Retinal pigment epithelial cell (primary cell): ENCODE measurements at places on chromosomes 5 and 9.
A peak's percentile ranks its signal among the peaks of the same experiment; 100 is the strongest.

DNA sequence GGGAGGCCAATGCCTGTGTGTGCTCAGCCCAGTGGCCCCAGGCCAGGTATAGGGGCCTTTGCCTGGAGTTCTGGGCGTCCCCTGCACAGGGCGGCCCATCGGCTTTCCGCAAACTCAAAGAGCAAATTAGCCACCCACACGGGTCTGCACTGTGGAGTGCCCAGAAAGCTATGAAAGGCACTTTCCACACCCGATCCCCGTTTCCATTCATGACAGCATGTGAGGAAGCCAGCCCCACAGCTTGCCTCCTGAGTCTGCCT, 5.2 kb downstream of the DBH start:
- DNase-seq, result no peak

GRCh38 chr5:169192536-169192935, 108.4 kb downstream of the SLIT3 start:
- DNase-seq, result no peak

- DNase-seq, result no peak
These were observed 1.3 kb downstream of the SCGB3A1 start for GRCh38 chr5:180589771-180590542.

GRCh38 chr9:133564451-133565116, 30.1 kb downstream of the ADAMTSL2 start:
- no peak for DNase-seq

DNA sequence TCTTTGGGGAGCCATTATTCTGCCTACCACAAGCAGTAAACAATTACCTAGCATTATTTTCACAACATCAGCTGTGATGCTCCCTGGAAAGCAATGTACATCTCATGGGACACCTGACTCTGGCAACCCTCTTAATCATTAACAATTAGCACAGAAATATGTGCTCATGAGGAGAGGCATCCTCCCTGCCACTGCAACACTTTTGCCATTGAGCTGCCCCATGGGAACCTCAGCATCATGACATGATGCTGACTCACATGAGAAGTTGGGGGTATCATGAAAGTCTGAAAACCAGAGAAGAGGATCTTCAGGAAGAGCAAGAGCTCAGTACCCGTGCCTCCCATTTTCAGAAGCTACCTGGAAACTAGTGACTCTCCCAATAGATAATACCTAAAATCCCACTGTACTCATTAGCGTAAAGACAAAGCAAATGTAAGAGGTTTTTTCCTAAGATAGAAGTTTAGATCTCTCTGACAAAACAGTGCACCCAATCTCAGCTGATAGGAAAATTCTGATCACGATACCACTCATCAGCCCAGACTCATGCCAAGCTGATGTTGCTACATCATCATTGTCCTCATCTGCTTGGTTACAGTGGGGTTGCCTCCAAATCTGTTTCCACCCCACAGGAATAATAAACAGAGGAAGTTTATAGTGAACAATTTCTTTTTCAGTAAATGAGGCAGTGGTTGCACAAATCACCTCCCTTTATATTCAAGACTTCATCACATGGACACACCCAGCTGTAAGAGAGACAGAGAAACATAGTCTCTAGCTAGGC, 244.5 kb downstream of the NR2F1-AS1 start:
- no peak for DNase-seq

DNA sequence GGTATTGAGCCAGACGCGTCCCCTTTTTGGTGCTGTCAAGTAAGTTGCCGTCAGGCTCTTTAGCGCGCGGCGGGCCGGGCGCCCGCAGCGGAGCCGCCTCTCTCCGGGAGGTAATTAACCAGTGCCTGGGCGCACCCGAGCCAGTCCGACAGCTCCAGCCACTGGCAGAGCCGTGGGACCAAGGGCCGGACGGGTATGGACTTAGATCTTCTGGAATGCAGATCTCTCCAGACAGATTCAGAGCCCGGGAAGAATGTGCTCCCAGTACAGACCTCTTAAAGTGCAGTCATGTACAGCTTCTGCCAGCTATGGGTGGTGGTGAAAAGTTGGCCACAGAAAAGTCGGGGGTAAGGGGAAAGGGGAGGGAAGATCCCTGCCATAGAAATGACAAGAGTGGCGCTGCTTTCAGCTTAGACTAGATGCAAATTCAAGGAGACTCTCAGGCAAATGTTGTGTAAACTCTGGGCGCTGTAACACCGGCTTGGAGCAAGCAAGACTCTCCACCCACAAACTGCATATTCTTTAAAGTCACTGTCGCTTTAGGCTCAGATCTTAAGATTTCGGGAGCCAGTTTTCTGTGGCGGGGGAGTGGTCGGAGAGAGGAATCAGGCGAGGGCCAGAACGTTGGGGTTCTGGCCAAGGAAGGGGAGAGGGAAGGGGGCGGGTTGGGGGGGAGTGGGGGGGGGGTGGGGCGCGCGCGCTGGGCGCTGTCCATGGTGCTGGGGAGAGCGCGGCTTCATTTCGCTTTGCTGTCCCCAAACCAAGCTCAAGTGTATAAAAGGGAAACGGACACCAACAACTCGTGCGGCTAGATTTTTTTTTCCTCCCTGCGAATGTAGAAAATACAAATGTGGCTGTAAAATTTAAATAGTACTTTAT, 29.2 kb downstream of the NR2F1 start:
- DNase-seq, result no peak

GRCh38 chr9:93133681-93134014, 403 bp downstream of the NINJ1 start:
- DNase-seq, result peak; percentile 48

- DNase-seq, result no peak
These were observed 89.0 kb downstream of the FRMD3 start for GRCh38 chr9:83449166-83449565.

DNA sequence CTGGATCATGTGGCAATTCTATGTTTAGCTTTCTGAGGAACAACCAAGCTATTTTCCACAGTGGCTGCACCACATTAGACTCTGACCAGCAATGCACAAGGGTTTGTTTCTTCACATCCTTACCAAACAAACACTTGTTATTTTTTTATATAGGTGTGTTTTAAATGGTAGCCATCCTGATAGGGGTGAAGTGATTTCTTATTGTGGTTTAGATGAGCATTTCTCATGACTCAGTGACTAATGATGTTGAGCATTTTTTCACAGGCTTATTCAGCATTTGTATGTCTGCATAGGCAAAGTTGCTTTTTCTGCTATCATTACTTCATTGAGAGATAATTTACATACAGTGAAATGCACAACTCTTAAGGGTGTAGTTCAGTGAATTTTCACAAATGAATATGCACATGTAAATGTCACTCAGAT, 36.0 kb downstream of the ANKRD33B start:
- no peak for DNase-seq

- no peak for DNase-seq
These were observed 38.5 kb upstream of the FAM81B start for GRCh38 chr5:95352691-95353090.

DNA sequence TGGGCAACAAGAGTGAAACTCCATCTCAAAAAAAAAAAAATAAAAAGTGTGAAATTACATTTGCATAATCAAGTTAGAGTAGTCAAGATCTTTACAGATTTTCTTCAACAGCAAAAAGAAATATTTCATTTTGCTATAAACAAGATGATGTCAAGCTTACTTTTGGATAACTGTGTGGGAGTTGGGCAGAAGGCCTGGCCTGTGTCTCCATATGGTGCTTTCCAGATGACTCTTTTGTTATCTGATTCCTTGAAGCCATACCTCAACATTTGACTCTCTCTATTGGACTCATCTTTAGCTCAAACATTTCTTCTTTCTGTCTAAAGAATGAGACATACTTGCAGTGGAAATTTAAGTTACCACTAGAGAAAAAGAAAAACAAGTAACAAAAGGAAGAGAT, 246.8 kb downstream of the MSX2 start:
- no peak for DNase-seq

GRCh38 chr5:172940268-172941066, 18.8 kb upstream of the RPL26L1 start:
- DNase-seq, result no peak

DNA sequence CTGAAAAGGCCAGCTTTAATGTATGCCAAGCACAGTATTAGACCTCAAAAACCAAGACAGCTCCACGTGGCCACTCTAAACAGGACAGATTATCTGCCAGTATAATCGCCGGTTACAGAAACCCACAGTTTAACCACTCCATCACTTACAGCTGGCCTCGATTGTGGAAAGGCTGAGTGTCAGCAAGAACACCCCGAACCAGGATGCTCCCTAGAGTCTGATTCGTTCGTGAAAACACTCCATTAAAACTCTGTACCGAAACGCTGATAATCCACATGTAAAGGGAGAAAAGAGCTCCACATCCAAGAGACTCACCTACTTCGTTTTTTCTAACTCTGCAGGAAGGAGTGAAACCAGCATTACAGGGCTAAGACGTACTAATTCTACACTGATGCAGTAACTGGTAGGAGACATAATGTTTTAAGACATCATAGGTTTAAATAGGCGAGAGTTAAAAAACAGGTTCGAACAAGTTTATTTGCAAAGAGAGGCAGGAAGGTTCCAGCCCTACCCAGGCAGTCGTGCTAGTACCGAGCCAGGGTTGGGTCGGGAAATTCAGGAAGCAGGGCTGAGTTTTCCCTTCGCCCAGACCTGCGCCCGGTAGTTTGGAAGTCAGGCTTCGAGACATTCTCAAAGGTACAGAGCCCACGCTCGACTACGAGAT, 949 bp downstream of the SERINC5 start:
- DNase-seq, result no peak

DNA sequence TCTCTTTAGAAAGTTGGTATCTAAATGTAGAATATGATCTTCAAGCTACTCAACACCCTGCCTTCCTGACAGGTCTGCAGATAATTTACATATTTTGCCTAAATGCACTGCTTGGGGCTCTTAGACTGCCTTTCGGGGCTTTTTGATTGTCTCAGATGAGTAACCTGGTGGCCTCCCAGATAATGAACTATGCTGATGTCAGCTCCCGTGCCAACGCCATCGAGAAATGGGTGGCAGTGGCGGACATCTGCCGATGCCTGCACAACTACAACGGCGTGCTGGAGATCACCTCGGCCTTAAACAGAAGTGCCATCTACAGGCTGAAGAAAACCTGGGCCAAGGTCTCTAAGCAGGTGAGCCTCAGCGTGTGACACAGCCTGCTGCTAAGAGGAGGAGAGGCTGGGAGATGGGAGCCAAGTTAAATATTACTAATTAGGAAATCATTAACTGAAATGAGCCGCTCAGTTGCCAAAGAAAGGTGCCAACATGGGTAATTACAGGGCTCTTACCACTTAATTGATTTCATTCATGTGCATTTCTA, 20.8 kb upstream of the CKMT2 start:
- DNase-seq, result no peak

GRCh38 chr9:18281291-18281690, 192.7 kb upstream of the ADAMTSL1 start:
- DNase-seq, result no peak

DNA sequence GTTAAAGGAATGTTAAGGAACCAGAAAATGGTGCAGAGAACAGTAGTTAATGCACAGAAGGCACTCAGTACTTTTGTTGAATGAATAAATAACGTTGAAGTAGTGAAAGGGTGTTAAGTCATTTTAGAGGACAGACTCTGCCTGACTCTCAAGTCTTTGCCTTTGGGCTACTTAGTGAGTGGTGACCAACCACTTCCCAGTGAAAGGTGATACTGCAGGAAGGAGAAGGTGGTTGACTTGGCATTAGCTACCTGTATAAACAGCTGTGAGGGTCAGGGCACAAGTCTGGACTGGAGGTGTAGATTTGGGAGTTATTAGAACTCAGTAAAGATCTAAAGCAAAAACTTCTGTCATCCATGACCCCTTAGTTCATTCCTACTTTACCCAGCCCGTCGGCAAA, 4.9 kb upstream of the SHB start:
- no peak for DNase-seq

DNA sequence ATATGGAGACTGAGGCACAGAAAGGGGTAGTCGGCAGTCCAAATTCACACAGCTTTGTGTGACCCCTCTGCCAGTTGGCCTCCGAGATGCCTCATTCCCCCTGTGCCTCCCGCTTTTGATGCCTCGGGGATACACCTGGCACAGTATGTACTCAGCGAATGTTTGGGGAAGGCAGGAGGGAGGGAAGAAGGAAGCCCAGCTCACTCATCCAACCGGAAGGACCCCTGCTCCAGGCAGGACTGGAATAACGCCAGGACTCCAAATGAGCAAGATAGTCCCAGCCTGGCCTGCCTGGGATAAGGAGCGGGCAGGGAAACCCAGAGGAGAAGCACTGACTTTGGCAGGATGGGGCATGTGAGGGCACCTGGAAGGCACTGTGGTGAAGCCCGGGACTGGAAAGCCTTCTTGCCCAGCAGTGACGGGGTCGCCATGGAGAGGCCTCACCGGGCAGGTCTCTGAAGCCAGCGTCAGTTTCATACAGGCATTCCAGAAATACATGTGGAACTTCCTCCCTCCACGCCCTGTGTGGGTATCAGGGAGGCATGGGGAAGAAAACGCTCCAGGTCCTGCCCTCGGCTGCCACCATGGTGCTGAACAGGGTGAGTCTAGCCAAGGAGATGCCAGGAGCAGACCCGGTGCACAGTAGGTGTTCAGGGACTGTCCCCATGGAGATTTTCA, 20.3 kb downstream of the LMX1B start:
- no peak for DNase-seq

DNA sequence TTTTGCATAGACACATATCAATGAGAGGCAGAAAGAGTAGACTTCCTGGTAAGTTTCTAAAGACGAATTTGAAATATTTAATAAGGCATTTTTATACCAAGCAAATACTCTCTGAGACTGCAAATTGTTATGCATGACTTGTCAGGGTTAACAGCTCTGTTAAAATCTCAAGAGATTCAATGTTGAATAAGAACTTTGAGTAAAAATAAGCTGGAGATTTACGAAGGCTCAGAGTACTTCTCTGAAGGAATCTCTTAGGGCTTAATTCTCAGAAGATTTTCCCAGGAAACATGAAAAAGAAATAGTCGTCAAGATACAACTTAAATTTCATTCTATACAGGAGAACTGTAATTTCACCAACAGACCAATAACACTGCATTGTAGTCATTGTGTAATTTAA, 259.4 kb downstream of the CDH18 start:
- DNase-seq, result peak; percentile 47

DNA sequence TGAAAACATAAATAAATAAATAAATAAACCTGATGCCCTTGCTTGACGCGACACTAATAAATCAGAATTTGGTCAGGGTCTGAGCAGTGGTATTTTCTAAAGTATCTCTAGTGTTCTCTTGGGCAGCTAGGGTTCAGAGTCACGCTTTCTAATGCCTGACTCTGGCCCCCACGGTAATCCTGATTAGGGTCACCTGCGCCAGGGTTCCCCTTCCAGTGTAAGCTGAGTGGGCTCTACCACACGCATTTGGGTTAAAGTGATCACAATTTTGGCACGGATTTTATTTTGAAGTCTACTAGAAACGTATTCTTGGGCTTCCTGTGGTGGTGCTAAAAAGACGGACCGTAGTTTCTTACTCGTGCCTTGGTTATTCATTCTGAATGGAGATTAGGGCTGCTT, 651 bp downstream of the TTC1 start:
- DNase-seq, result no peak

GRCh38 chr5:34626036-34626435, 30.1 kb upstream of the RAI14 start:
- no peak for DNase-seq
